ENCODE measurements at places on chromosomes 12 and 14.

- DNase-seq = no peak
Observed at GRCh38 chr14:52253503-52253902, 14.0 kb upstream of the PTGDR start.

DNA sequence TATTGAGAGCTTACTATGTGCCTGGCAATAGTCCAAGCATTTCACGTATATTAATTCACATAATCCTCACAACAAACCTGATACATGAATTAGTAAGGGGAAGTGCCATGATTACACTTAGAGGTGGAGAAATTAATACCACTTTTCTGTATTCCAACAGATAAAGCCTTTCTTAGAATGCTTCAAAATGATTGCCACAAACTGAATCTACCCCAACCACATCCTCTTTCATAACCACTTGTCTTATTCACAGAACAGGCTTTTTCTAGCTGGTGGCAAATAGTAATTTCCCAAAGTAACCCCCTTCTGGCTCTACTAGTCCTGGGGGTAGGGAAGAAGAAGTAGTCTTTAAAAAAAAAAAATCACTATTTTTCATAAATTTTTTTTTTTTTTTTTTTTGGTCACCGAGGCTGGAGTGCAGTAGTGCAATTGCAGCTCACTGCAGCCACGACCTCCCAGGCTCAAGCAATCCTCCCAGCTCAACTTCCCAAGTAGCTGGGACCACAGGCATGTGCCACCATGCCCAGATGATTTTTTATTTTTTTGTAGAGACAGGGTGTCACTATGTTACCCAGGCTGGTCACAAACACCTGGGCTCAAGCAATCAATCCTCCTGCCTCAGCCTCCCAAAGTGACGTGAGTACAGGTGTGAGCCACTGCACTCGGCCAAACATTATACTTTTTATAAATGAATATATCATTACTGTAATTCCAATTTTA lies 59.0 kb upstream of the ARID2 start:
- no peak for DNase-seq

GRCh38 chr14:52919971-52920370 lies 30.9 kb downstream of the FERMT2 start:
- no peak for DNase-seq

- no peak for DNase-seq
Observed at GRCh38 chr14:80395031-80395430, 183.7 kb upstream of the DIO2 start.

DNA sequence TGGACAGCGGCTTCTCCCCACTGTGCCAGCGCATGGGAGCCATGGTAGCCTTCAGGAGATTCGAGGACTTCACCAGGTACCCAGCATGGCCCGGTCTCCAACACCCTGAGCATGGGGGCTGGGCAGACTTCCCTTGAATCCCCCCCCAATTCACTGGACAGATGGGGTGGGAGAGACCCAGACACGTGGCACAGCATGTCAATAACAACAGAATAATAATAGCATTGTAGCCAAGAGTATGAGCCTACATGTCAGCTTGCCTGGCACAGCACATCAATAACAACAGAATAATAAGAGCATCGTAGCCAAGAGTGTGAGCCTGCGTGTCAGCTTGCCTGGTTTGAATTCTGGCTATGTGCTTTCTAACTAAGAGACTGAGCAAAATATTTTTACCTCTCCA lies 76.4 kb downstream of the FOXN4 start:
- no peak for DNase-seq

DNA sequence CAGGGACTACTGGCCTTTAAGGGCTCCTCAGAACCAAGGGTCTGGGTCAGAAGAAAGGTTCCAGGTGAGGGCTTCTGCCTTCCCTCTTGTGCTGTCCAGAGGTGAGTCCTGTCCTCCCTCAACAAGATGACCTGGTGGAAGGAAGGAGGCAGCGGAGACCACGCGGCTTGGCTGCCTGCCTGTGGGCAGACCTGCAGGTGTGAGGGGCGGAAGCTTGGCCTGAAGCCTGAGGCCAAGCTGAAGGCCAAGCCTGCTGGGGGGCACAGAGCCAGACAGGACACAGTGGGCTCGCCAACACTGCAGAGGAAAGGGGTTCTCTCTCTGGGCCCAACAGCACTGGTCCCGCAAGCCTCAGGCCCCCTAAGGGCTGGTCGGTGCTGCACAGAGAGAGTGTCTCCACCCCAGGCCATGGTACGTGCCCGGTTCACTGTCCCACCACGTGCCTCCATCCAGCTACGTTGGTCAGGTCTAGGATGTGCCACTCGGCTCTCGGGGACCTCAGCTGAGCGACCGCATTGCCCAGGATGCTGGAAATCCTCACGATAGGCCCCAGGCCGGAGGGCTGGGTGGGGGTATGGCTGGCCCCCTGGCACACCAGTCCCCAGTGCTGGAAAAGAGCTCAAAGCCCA lies 170.0 kb upstream of the PRMT8 start:
- DNase-seq = no peak

- peak; percentile 82 for DNase-seq
Observed at GRCh38 chr14:60734465-60735242, at the start of gene MNAT1. MNAT1 (plus strand) TSS chr14:60734761; CDS start chr14:60734863, 102 bp downstream.

GRCh38 chr14:66038618-66039017 lies 447.6 kb upstream of the CCDC196 start:
- DNase-seq = no peak

DNA sequence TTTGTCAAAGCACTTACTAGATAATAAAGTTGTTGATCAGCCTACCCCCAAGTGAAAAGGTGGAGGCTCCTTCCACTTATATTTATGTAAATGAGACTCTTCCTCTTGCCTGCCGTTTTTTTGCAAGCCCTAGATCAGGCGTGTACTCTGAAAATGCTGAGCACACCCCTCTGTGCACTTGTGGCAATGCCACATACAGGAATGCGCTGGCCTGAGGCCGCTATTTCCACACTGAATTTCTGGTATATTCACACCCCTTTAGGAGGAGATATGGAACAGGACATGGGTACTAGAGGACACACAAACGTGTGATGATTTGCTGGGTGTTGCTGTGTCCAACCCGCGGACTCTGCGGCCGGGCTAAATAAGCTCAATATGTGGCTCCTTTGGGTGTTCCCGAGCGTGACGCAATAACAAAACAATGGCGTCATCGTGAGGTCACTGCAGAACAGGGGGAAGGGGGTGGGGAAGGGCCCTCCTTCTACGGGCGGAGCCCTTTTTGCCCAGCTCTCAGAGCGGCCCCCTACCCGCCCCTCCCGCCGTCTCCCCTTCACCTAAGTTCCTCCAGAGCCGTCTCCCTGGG lies 554 bp upstream of the TSPAN31 start:
- DNase-seq = peak; percentile 71

DNA sequence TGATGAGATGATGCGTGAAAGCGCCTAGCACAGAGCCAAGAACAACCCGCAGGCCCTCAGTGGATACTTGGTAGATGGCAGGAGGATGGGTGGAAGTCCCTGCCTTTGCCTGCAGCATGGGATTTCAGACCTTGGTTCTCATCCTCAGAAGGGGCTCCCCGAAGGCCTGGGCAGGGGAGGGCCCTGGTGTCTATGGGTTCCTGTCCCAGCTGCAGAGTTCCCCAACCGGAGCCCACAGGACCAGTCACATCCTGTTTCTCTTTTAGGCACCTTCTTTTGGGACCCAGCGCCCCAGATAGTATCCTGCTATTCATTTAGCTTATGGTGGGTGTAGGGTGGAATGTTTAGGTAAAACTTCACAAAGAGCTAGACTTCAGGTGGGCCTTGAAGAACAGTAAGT lies 55.5 kb downstream of the CALM1 start:
- no peak for DNase-seq

DNA sequence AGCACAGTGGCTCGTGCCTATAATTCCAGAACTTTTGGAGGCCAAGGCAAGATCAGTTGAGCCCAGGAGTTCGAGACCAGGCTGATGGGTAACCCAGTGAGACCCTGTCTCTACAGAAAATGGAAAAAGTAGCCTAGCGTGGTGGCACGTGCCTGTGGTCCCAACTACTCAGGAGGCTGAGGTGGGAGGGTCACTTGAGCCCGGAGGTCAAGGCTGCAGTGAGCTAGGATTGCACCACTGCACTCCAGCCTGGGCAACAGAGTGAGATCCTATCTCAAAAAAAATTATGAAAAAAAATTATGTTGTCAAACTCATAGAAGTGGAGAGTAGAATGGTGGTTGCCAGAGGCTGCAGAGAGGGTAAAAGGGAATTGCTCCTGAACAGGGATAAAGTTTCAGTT lies 3.6 kb upstream of the LRCOL1 start:
- DNase-seq = no peak

GRCh38 chr12:130846369-130846768 lies 7.3 kb upstream of the STX2 start:
- no peak for DNase-seq

DNA sequence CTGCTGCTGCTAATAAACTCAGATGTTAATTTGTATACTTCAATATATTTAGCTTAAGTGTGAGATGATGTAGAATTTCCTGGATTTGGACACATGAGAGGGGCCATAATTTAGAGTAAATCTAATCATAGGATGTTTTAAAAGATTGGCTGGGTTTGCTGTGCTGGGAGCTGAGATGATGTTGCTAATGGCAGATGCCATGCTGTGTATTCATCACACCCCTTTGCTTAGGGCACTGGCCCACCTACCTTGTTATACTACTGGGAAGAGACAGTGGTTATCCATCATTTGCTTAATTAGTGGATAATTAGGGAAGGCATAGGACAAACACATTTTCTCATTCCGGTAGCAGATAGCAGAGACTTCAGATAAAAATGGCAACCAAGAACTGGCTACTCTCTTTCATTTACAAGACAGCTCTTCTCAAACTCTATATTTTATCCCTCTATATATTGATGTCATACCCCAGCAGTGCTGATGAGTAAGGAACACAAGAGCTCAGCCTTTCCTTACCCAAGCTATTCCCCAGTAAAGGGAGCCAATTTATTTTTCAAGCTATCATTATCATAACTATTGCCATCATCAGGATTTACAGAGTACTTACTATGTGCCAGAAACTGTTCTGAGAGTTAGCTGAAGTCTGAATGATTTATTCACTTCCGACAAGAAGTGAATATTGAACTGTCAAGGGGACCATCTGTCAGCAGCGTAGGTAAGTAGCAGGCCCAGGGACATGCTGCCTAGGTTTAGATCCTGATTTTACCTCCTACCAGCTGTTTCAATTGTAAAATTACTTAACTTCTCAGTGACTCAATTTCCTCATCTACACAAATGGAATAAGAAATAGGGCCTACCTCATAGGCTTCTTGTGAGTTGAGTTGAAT lies 204.6 kb upstream of the FLRT2 start:
- no peak for DNase-seq

DNA sequence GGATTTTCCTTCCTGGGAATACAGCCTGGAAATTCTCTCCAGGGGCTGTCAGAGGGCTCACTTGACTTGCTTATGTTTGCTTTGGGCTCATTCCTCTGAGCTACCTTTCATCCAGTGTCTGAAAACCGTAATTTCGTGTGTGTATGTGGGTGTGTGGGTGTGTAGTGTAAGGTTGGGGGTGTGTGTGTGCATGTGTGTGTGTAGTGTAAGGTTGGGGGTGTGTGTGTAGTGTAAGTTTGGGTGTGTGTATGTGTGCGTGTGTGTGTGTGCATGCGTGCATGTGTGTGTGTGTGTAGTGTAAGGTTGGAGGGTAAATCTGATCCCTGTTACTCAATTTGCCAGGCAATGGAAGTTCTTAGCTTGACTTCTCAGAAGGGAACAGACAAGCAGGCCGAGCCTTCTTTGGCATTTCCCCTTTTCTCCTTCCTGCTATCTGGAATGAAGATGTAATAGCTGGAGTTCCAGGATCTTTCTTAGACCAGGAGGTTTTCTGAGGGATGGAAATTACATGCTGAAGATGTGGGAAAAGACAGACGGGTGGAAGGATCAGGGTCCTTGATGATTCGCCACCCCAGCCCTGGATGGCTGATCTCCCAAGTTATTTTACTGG lies 15.5 kb upstream of the BEGAIN start:
- no peak for DNase-seq

GRCh38 chr12:60201891-60202290 lies 606.1 kb downstream of the SLC16A7 start:
- DNase-seq = no peak

- DNase-seq = no peak
Observed at GRCh38 chr12:27511031-27511722, 12.8 kb upstream of the PPFIBP1 start.

- no peak for DNase-seq
Observed at GRCh38 chr12:68772714-68773113, 26.7 kb downstream of the SLC35E3 start.

DNA sequence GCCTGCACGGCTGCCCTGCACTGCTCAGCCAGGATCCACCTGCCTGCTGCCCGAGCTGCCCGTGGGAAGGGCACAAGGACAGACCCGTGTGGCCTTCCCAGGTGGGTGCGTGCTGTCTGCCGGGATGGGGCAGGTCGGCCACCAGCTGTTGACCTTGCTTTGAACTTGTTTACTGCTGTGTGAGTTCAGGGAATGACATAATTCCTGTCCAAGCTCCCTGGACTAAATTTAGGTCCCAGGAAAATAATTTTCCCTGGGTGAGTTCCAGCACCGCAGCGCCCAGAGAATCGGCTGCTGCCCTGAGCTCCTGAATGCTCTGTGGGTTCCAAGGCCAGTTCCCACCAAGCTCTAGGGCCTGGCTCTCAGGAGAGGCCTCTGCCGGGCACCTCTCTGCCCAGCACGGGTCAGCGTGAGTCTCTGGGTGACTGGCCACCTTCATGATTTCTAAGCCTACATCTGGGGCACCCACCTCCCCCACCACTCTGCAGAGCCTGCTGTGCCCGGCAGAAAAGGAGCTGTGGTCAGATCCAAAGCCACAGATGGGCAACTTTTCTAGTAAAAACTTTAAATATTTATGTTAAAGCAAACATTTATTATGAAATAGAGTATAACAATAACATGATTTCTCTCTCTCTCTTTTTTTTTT lies 27.2 kb upstream of the MLXIP start:
- DNase-seq = no peak

DNA sequence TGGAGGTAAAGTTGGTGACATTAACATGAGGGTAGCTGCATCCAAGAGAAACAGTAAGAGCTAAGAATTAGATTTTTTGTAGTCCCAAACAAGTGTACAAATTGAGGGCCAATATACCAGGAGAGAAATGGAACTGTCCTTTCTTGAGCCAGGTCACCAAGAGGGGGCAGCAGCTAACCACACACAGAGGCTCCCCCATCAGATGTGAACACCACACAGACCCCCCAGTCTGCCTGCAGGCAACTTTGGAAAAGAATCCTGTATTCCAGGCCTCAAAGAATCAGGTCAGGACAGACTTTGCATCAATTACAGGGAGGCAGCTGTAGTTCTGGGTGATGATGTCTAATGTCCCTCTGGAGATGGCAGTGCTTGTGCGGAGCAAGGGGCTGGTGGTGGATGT lies 77.9 kb downstream of the SPTB start:
- no peak for DNase-seq

DNA sequence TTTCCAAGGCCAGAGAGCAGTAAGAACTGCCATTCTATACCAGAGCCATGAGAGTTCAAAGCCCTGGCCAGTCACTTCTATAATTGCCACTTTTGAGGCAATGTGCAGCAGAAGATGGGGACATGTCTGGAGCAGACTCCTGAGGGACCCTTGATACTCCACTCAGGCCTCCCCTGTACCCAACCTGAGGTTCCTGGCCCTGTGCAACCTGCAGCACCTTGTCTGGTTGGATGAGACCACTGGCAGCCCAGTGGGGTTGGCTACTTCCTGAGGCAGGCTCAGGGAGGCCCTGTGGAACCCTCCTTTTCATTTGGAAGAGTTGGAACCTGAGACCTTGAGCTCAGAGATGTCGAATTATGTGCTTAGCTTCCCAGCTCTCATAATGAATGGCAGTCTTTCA lies 54.4 kb downstream of the GALNT16 start:
- no peak for DNase-seq

GRCh38 chr12:116241157-116241759 lies 36.2 kb downstream of the MED13L start:
- no peak for DNase-seq

- DNase-seq = no peak
Observed at GRCh38 chr14:35366521-35366976, 38.0 kb downstream of the NFKBIA start.

- no peak for DNase-seq
Observed at GRCh38 chr12:116620492-116621191, 61.5 kb downstream of the MAP1LC3B2 start.

All from activated naive CD4-positive, alpha-beta T cell treated with Interleukin-2 at 50 U/mL for 16 hours (primary cell).